ENCODE measurements at places on chromosomes 13 and 19.

- no peak for DNase-seq
Measured at GRCh38 chr13:21016487-21016886, 44.9 kb downstream of the LATS2 start.

DNA sequence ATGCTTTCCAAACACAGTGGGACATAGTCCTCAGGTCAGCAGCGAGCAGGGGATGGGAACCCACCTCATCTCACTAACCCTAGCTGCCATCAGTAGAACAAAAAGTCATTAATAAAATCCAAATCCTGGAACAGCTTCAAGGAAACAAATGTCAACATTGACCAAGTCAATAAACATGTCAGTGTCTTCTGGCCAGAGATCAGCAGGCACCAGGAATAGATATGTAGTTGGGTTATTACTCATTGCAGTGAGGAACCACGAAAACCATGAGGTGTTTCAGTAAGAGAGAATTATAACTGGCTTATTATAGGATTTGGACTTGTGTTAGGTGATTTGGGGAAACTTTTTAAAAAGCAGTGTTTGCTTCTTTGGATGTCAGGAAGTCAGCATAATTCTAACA lies 17.1 kb upstream of the CD33 start:
- no peak for DNase-seq

DNA sequence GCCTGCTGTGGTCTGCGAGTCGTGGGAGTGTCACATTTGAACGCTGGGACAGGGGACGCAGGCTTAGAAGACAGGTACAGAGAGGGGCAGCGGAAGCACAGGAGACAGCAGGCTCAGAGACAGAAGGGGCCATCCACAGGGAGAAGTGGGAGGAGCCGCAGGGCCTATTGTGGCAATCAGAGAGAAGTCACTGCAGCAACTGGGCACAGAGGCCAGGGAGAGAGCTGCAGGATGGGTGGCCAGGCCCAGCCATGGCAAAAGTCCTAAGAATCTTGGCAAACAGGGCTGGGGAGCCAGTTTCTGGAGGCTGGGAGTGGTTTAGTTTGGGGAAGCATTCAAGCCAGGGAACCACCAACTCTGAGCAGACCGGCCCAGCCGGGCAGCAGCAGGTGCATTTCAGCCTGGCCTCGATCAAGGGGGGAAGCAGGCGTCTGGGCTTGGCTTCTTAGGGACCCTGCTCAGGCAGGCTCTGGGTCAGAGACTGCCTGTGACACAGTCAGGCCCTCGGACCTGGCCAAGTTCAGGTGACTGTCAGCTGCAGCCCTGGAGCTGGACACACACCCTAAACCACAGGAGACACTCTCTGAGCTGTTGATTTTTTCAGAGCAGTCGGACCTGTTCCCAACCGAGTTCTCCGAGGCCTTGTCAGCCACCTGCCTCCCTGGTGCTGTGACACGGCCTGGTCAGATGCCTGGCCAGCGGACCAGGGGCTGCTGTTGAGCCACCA lies 11.8 kb downstream of the SH3GL1 start:
- DNase-seq, result no peak

DNA sequence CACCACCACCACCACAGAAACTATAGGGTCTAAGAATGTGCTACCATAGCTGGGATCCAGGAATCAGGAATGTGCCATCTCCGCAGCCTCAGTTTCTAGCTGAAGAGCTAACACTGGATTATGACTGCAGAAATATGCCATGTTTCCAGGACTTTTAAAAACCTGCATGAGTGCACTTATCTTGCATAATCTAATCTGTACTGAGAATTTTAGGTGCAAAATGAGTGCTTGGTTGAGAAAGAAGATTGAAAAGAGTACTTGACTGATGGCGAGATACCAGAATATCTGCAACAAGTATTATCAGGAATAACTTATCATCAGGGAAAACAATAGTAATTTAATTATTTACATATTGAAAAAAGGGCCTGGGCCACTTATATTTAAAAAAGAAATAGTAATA lies 97.2 kb upstream of the FAM216B start:
- no peak for DNase-seq

DNA sequence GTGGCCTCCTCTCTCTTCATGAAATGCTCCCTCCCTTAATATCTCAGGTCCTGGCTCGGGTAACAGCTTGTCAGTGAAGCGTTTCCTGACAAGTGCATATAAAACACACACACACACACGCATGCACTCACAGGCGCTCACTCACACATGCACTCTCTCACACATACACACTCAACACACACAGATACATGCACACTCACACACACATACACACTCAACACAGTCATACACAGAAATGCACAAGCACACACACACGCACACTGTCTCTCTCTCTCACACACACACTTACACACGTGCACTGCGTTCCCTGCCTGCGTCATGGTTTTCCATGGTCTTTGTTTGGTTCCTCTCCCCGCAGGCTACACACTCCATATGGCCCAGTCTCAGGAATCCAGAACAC lies 344.1 kb downstream of the UQCRFS1 start:
- no peak for DNase-seq

DNA sequence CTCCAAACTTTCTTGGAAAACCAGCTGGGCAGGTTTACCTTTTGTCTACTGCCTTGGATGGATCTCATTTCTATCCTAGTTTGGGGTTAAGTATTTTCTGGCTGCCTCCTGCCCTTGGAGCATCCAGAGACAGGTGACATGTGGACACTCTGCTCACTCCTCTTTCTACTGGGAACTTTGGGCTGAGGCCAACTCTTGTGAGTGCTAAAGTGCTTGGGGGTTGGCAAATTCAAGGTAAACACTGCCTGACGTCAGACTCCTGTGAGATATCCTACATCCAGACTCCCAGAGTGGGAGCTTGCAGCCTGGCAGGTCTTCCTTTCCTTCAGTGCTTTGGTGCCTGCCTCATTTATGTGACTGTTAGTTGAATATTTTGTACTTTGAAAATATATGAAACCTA lies 388.1 kb downstream of the KCNRG start:
- no peak for DNase-seq

DNA sequence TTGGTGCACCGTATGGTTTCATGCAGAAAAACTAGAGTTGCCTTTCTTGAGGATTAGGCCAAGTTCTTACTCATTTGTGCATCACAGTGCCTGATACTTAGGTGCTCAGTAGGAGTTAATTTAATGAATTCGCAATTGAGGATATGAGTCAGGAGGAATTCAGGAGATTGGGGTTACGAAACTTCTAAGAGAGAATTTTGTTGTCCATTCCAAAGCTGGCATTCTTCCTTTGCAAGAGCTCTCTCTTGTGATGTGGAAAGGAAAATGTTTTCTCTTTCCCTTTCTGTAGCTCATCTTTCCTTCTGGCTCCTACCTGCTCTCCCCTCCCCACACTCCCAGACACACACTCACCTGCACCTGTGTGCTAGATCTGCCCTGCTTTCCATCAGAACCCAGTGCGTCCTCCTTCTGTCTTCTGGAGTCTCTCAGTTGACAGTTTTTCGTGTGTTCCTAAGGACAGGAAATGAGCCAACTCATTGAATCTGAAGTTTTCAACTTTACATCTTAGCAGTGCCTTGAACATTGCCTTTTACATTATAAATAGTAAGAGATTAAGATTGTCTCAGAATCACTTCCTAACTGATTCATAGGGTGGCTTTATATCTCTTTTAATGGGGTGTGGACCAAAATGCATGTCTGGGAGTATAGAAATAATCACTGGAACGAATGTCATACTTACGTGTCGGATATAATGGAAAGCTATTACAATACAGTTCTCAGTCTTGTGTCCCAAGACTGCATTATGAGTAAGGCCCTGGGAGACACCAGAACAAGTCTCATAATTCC lies 19.7 kb upstream of the ERCC5 start:
- DNase-seq, result no peak

- DNase-seq, result no peak
Measured at GRCh38 chr13:41788552-41788951, 172.4 kb downstream of the VWA8 start.

- DNase-seq, result no peak
Measured at GRCh38 chr13:71137101-71137500, 729.9 kb downstream of the DACH1 start.

- DNase-seq, result no peak
Measured at GRCh38 chr13:92303428-92303827, 905.0 kb downstream of the GPC5 start.

- DNase-seq, result no peak
Measured at GRCh38 chr19:11151181-11151580, 4.4 kb downstream of the SPC24 start.

GRCh38 chr13:105638426-105638825 lies 897.0 kb downstream of the EFNB2 start:
- no peak for DNase-seq

GRCh38 chr13:51643105-51643881 lies 59.0 kb downstream of the WDFY2 start:
- DNase-seq, result no peak

- DNase-seq, result no peak
Measured at GRCh38 chr19:307111-307531, 15.9 kb upstream of the PLPP2 start.

DNA sequence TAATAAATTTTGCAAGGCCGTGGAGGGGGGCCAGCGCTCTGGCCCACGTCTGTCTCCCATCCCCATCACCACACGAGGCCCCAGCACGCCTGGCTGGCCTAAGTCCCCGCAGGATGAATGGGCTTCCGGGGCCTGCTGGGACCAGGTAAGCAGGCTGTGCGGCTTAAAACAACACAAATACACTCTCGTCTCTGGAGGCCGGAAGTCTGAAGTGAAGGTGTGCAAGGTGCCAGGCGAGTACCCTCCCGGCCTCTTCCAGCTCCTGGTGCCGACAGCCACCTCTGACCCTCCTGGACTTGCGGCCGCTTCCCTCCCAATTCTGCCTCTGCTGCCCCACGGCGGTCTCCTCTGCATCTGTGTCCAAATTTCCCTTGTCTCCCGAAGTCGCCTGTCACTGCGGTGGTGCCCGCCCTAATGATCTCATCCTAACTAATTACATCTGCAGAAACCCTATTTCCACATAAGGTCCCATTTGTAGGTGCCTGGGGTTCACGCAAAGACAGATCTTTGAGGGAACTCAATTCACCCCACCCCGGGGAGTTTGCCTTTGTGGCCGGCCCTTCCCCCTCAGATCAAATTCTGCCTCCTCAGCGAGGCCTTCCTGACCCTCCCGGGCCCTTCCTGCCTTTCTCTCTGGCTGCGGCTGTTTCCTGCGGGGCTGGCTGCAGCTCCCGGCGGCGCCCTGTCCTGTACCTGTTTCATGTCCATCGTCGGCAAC lies 8.1 kb upstream of the PTBP1 start:
- no peak for DNase-seq

DNA sequence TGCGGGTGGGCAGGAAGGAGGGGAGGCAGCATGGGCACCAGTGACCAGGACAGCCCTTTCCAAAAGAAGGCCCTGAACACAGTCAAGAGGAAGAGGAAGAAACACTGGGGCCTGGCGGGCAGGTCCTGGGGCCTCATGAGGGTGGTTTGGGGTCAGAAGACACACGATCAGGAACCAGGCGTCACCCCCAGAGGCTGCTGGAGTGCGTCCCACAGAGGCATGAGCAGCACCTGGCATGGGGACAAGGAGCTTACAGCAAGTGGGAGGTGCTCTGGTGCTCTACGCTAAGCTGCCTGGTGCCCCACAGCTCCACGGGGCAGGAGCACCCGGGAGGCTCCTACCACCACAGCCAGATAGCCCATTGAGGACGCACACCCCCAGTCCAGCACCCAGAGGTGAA lies 20.0 kb downstream of the ELL start:
- no peak for DNase-seq

GRCh38 chr19:49440439-49441209 lies 703 bp downstream of the SLC17A7 start:
- DNase-seq, result no peak

GRCh38 chr19:51524666-51525264 lies 6.7 kb downstream of the SIGLEC6 start:
- no peak for DNase-seq

DNA sequence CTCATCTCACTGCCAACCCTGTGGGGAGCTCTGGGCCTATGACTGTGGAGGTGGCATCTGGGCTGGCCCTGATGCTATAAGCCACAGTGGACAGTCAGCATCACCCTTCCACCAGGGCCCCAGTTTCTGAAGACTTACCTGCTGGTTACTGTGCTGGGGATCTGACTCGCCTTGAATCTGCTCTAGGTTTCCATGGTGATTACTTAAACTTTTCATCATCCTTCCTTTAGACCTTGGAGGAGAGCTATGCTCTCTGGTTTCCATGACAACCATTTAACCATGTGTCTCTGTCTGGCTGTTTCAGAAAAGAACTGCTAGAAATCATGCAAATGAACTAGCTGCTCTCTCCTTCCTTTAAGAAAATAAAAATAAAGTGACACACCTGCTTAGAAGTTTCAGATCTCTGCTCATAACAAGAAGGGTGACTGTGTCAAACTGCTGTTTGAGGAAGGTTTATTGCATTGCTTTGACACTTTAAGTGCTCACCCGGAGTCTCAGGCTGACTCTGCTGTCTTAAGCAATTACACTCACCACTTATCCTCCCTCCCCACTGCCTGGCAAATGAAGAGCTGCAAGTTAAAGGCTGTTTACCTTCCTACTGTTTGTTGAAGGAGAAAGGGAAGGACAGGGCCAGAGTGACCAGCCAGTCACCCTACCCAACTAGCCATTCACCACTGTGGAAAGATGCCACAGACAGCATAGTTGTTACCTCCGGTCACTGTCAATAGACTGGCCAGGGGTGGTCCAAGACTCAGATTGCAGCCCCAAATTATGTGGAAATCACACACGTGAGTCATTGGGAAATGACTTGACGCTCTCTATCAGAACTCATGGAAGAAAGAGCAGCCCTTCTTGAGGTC lies 87.6 kb downstream of the HSPH1 start:
- no peak for DNase-seq

DNA sequence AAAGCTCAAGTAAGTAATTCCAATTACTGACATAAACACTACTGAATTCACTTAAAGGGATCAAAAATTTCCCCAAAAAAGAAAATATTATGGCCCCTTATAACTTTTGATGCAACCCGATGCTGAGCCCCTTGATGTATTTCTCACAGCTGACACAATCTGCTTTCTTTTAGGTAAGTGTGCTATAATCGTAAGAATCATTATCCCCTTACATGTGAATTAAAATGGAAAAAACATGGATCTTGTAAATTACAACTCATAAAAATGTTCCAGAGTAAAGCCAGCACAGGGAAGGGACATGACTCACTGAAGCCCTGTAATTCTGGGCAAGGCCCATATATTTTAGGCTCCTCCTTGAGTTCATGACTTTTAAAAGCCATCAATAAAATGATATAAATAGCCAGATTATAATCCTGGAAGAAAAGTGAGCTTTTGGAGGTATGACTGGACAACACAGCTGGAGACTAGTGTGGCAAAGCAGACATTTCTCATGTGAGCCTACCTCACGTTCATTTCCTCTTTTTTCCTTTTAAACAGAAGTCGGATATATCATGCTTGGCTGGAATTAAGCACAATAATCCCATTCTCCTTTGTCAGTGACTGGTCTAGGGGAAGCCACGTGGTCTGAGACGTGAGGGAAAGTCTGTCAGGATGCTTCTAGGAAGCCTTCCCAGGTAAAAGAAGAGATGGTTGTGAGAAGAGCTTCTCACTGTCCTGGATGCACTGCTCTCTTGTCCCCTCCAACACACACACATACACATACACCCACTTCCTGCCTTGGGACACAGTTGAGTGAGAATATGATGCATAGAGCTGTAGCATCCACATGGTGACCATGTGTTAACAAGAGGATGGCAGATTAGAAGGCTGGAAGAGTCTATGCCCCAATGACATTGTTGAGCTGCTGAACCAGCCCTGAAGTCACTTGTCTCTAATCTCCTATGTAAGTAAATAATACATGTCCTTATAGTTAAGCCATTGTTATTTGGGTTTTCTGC lies 165.4 kb downstream of the RGCC start:
- DNase-seq, result peak; percentile 11

- no peak for DNase-seq
Measured at GRCh38 chr19:35392742-35393715, 22.2 kb downstream of the GPR42 start.

GRCh38 chr13:98576200-98576945 lies 534 bp downstream of the STK24 start:
- no peak for DNase-seq

- no peak for DNase-seq
Measured at GRCh38 chr13:104847922-104848321, 1687.5 kb downstream of the EFNB2 start.

All from T-helper 2 cell (primary cell).